SK-MEL-5 (cell line): ENCODE measurements at places on chromosomes 13 and 19. TPM values are rescaled to one million over a fixed set of nuclear protein-coding genes. Genes with fewer than 3 reads are reported as not detected.

The AP2S1 gene
- total RNA-seq, result 182 and 183 TPM in 2 replicates

The TMEM221 gene
- total RNA-seq, result 0.08 TPM in 1 of 2 replicates, not detected in the other

The C13orf46 gene
- 0.08 TPM in 1 of 2 replicates, not detected in the other for total RNA-seq

- no peak for DNase-seq
Measured at GRCh38 chr13:81846771-81847170, 1505.8 kb upstream of the SPRY2 start.

DNA sequence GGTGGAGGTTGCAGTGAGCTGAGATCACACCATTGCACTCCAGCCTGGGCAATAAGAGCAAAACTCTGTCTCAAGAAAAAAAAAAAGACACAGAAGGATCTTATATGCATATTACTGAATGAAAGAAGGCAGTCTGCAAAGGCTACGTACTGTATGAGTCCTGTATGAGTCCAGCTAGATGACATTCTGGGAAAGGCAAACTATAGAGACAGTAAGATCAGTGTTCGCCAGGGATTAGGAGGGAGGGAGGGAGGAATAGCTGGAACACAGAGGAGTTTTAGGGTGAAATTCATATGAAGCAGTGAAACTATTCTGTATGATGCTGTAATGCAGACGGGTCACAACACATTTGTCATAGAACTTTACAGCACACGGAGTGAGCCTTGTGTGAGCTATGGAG lies 165.9 kb upstream of the RNF113B start:
- DNase-seq, result peak; percentile 23

GRCh38 chr19:13066226-13066625 lies 36.4 kb downstream of the LYL1 start:
- DNase-seq, result no peak

DNA sequence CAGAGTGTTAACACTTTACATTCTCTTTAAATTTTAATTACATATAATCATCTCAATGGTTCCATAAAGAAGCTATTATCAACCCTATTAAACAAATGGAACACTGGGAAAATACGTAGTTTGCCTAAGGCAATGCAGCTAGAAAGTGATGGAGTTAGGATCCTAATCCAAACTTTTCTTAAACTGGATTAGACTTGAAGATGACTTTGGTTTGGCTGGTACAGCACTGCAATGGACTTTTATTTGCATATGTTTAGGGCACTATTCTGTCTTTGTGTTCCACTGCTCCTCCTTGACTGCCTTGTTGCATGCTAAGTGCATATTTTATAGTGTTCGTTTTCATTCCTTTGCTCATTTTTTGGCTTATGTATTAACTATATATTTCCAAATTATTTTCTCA lies 133.5 kb upstream of the UFM1 start:
- no peak for DNase-seq

DNA sequence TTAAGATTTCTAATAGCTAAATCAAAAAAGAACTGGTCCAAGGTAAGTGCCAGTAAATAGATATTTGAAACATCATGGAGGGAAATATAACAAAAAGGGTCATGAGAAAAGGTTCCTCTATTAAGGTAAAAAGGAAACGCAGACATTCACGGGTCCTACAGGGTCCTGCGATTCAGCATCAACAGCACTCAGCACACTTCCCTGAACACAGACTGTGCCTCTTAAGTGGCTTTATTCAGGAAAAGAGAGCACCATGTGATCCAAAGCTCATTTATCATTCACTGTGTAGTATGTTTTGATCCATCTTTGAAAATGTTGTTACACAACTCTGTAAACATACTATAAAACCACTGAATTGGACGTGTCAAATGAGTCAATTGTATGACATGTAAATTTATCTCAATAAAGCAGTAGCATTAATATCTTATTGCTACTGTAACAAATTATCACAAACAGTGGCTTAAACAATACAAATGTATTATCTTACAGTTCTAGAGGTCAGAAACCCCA lies 33.7 kb downstream of the CRYL1 start:
- no peak for DNase-seq
